ENCODE measurements at places on chromosomes 16 and 17.
A peak's percentile ranks its signal among the peaks of the same experiment; 100 is the strongest.

DNA sequence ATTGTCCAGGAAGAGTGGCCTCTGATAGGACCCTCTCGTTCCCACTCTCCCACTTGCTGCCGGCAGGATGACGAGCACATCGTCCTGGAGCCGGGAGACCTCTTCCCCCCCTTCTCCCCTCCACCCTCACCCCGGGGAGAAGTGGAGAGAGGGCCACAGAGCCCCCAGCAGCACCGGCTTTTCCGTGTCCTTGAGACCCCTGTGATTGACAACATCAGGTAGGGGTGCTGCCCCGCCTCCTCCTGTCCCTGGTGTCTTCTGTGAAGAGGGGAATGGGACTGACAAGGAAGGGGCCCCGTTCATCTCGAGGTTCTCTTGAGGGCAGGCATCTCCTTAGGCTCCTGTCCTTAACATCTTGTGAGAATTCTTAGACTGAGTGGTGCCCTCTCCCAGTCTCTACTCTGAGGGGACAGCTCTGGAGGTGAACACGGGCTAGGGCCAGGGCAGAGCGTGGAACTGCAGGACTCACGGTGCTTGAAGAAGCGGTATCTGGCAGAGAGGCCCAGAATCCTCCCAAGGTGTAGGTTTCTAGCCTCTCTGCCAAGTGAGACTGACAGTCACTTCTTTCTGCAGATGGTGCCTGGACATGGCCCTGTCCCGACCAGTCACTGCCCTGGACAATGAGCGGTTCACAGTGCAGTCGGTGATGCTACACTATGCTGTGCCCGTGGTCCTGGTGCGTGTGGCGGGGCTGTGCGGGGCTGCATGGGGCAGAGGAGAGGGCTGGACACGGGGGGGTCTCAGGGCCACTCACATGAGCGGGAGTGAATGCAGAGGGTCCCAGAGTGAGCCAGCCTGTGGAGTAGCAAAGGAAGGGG is 26.4 kb downstream of the CASKIN2 start:
- no peak overlapping the region for H3K4me3 ChIP-seq
- no peaks in the 10 kb centered on the region for H3K27me3 ChIP-seq

GRCh38 chr17:40547785-40548478 is 17.3 kb downstream of the CCR7 start:
- no peak for DNase-seq
- no peak overlapping the region for H3K27ac ChIP-seq
- no peaks in the 10 kb centered on the region for H3K27me3 ChIP-seq
- H3K36me3 ChIP-seq: no peaks in the 10 kb centered on the region

GRCh38 chr17:1951920-1952319 is 73.2 kb downstream of the RTN4RL1 start:
- H3K27ac ChIP-seq: no peak overlapping the region
- peaks cover 17% of the 10 kb centered on the region for H3K4me1 ChIP-seq
- no peak overlapping the region for H3K4me3 ChIP-seq
- no peak for DNase-seq
- H3K36me3 ChIP-seq: no peaks in the 10 kb centered on the region
- H3K27me3 ChIP-seq: no peaks in the 10 kb centered on the region

DNA sequence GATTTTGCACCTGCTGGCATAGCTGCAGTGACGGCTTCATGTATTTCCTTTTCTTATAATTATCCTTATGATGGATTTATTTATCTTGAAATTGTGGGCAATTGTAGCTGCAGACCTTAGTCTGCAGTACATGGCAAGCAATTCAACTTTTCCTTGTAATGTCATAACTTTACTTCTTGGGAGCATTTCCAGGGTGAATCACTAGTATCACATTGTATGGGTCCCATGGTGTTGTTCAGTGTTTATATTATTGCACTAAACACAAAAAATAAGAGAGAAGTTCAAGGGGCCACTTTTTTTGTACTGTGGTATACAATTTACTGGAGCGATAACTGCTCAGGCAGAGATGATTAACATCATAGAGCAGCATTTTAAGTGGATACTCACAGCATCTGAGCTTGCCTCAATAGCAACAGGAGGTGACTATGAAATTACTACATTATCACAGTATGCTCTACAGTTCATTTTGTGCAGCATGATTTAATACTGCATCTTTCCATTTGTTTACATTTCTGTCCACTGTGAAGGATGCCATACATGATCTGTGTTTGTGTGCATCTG is 169.5 kb downstream of the STX8 start:
- peaks cover 22% of the 10 kb centered on the region for H3K4me1 ChIP-seq
- peaks cover 4% of the 10 kb centered on the region for H3K36me3 ChIP-seq
- no peak overlapping the region for H3K4me3 ChIP-seq
- DNase-seq: no peak

- no peak overlapping the region for H3K4me3 ChIP-seq
- no peak for DNase-seq
- H3K27ac ChIP-seq: no peak overlapping the region
- no peaks in the 10 kb centered on the region for H3K36me3 ChIP-seq
- peaks cover 3% of the 10 kb centered on the region for H3K27me3 ChIP-seq
Observed at GRCh38 chr16:27286451-27286850, 17.9 kb upstream of the NSMCE1 start.

- no peaks in the 10 kb centered on the region for H3K36me3 ChIP-seq
- peak overlapping the region; percentile 94 for H3K27ac ChIP-seq
- no peaks in the 10 kb centered on the region for H3K4me1 ChIP-seq
- no peaks in the 10 kb centered on the region for H3K27me3 ChIP-seq
- DNase-seq: peak; percentile 83
Observed at GRCh38 chr17:41579484-41580243, 7.0 kb downstream of the KRT14 start.

GRCh38 chr16:50296807-50297206 is 30.5 kb downstream of the ADCY7 start:
- DNase-seq: no peak
- no peaks in the 10 kb centered on the region for H3K27me3 ChIP-seq
- no peak overlapping the region for H3K4me3 ChIP-seq
- no peaks in the 10 kb centered on the region for H3K36me3 ChIP-seq
- no peak overlapping the region for H3K27ac ChIP-seq

- no peak overlapping the region for H3K27ac ChIP-seq
- no peaks in the 10 kb centered on the region for H3K27me3 ChIP-seq
- no peak overlapping the region for H3K4me3 ChIP-seq
Observed at GRCh38 chr16:2447920-2448583, 11.9 kb upstream of the TEDC2 start.

GRCh38 chr16:56606476-56607108 is 1.8 kb upstream of the MT2A start:
- H3K4me3 ChIP-seq: peak overlapping the region; percentile 27
- peaks cover 40% of the 10 kb centered on the region for H3K4me1 ChIP-seq
- H3K27me3 ChIP-seq: peaks cover 44% of the 10 kb centered on the region
- no peak overlapping the region for H3K27ac ChIP-seq

DNA sequence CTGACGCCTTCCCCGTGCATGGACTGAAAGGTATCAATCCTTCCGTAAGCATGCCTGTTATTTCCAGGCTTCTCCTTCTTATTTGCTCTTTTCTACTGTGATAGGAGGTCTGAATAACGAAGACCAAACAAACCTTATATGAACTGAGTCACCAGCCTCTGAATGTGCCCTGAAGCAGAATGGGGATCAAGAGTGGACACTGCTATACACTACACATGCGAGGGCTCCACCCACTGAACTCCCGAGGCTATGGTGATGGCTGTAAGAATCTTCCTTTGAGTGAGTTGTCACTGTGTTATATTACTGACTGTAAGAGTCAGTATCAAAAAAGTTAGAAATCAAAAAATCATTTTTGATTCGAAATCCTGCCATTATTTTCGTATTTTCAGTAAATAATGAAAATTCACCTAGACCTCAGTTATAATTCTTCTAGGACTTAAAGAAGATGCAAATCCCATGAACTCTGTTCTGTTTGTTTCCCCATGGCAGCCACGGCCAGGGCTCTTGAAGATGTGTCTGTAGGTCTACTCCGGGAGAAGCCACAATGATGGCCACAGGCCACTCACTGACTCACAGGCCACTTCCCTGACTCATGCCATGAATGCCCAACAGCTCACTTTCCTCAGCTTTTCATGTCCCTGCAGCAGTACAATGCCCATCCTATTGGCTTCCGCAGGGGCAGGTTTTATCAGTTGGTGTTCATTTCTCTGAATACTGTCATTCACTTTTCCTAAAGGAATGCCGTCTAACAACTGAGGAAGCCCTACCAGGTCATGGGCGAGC is 54.7 kb downstream of the ZZEF1 start:
- no peaks in the 10 kb centered on the region for H3K4me1 ChIP-seq
- DNase-seq: no peak

DNA sequence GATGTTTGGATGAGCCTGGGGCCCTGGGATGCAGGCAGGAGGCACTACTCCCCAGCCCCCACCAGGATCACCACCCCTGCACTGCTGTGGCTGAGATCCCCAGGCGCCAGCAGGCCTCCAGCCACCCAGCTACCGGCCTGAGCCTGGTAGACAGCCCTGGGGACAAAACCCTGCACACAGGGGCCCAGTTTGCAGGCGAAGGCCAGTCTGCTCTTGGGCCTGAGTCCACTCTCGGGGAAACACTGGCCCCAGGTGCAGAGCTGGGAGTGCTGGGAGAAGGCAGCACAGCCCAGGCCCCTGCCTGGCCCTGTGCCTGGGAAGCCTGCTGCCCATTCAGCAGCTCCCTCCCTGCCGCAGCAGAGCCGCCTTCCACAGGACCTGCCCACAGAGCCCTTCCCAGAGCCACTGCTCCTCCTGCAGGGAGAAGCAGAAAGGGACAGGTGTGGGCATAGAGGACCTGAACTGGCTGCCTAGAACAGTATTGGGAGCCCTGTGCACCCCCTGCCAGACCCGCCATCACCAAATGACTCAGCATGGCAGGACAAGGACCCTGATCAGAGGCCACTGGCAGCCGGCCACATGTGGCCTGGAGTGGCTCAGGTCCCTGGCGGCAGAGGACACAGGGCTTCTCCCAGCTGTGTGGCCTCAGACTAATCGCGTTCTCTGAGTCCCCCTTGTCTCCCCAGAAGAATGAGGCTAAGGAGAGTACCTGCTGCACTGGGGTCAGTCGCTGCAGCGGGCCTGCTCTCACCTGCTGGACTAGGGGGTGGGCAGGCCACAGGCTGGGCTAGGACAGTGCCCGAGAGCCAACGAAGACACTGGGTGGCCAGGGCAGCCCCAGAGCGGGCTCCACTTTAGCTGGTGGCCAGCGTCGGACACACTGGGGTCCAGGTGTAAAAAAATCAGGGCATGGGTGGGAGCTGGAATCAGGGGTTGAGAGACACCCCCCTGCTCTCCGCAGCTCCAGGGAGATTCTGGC is 10.7 kb downstream of the MSRB1 start:
- H3K27me3 ChIP-seq: peaks cover 5% of the 10 kb centered on the region
- H3K27ac ChIP-seq: no peak overlapping the region
- no peaks in the 10 kb centered on the region for H3K36me3 ChIP-seq

DNA sequence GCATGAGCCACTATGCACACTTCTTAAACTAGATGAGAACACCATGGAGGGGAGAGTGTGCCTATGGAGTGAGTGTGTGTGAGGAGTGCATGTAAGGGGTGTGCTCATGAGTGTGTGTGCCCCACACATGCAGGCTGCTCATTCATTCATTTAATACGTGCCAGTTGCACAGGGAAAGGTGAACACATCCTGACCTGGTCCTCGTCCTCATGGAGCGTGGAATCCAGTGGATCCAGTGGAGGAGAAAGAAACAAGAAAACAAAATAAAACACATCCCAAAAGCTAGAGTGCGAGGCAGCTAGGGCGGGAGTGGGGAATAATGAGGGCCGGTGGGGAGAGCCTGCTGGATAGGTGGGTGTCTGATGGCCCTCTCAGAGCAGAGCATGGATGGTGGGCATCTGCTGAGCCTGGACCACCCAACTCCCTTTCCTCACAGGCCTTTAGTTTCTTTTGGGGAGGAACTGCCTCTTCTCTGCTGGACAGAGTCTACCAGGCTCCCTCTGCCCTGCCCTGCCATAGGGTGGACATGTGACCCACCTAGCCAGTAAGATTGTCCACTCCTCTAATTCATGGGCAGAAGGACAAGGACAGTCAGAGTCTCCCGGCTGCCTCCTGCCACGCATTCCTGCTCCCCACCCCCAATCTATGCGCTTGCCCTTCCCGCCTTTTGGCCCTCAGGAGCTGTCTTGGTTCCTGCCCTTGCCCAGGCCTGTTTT is 204.3 kb downstream of the RAB11FIP4 start:
- no peak overlapping the region for H3K4me3 ChIP-seq
- peaks cover 15% of the 10 kb centered on the region for H3K4me1 ChIP-seq
- DNase-seq: no peak
- H3K27me3 ChIP-seq: no peaks in the 10 kb centered on the region
- H3K36me3 ChIP-seq: no peaks in the 10 kb centered on the region
- peak overlapping the region; percentile 17 for H3K27ac ChIP-seq

GRCh38 chr17:57366177-57366557 is 109.8 kb downstream of the MSI2 start:
- no peak for DNase-seq
- H3K27ac ChIP-seq: peak overlapping the region; percentile 10
- peaks cover 59% of the 10 kb centered on the region for H3K4me1 ChIP-seq
- no peaks in the 10 kb centered on the region for H3K27me3 ChIP-seq
- H3K36me3 ChIP-seq: peaks cover 16% of the 10 kb centered on the region

- H3K36me3 ChIP-seq: no peaks in the 10 kb centered on the region
- H3K27me3 ChIP-seq: peaks cover 72% of the 10 kb centered on the region
- H3K4me1 ChIP-seq: peaks cover 17% of the 10 kb centered on the region
- DNase-seq: peak; percentile 54
Observed at GRCh38 chr17:77698903-77699623, 259.4 kb upstream of the TNRC6C start.

DNA sequence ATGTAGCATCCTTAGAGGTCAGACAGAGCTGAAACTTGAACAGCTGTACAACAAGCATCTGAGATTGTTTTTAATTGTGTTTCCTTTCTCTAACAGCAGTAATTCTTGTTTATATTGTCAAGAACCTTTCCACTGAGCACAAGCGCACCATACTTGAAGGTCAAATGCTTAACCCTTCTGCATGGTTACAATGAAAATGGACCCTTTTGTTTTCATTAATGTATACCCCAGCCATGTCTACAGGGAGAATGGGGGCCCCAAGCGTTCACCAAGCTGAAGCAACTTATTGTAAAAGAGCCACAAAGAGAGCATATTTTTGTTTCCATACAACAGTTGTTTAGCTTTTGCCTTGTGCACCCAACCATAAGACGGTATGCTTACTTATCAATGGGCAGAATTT is 210.8 kb downstream of the FTO start:
- no peaks in the 10 kb centered on the region for H3K36me3 ChIP-seq
- peak overlapping the region; percentile 28 for H3K27ac ChIP-seq
- DNase-seq: no peak
- H3K4me1 ChIP-seq: peaks cover 10% of the 10 kb centered on the region

DNA sequence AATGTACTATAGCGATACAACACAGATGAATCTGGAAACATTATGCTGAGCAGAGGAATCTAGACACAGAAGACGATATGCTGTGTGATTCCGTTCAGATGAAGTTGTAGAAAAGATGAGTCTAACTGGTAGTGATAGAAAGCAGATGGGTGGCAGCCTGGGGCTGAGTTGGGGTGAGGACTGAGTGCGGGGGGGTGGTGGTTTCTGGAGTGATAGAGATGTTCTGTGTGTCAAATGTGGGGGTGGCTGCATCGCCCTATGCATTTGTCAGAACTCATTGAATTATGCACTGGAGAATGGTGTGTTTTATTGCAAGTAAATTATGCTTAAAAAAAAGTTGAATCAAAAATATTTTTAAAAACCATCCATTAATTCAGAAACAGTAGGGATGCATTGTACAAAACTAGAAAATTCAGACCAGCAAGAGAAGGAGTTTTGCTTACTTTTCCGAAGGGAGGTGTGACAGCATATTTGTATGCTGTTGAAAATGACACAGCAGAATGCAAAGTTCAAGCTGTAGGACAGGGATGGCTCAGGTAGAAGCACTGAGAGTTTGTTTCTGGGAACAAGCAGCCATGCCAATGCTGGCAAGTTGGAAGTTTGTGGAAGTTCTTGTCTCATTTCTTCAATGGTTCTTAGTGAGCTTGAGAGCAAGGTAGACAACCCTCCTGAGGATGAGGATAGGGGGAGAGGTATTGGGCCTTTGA is 13.0 kb upstream of the DRG2 start:
- peaks cover 5% of the 10 kb centered on the region for H3K27me3 ChIP-seq
- H3K4me3 ChIP-seq: no peak overlapping the region
- peaks cover 4% of the 10 kb centered on the region for H3K4me1 ChIP-seq
- no peak for DNase-seq
- H3K36me3 ChIP-seq: no peaks in the 10 kb centered on the region
- no peak overlapping the region for H3K27ac ChIP-seq

All from type B pancreatic cell (in vitro differentiated cells).